ENCODE measurements at places on chromosomes 4 and X.
A peak's percentile ranks its signal among the peaks of the same experiment; 100 is the strongest.

DNA sequence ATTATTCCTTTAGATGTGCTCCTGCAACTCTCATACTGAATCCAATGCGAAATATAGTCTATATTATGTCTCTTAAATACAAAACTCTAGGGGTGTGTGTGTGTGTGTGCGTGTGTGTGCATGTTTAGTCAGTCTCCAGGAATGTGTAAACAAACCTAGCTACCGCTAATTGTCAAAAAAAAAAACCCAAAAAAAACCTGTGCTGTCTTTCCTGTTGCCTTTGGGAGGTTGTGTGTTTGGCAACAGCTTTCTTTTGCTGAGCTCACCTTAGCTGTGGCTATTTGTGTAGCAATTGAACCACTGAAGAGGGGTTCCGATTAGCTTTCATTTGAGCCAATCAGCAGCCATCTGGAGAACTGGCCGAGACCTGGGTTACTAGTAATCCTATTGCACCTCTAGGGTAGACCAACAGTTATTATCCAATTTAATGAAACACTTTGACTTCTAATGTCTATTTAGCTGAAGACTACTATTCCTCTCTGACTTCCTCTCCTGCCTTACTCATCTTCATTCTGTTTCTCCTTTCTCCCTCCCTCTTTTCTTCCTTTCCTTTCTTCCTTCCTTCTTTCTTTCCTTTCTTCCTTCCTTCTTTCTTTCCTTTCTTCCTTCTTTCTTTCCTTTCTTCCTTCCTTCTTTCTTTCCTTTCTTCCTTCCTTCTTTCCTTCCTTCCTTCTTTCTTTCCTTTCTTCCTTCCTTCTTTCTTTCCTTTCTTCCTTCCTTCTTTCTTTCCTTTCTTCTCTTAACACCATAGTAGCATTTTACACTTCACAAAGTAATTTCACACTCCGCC, 471.1 kb downstream of the GBA3 start:
- no peak for DNase-seq

DNA sequence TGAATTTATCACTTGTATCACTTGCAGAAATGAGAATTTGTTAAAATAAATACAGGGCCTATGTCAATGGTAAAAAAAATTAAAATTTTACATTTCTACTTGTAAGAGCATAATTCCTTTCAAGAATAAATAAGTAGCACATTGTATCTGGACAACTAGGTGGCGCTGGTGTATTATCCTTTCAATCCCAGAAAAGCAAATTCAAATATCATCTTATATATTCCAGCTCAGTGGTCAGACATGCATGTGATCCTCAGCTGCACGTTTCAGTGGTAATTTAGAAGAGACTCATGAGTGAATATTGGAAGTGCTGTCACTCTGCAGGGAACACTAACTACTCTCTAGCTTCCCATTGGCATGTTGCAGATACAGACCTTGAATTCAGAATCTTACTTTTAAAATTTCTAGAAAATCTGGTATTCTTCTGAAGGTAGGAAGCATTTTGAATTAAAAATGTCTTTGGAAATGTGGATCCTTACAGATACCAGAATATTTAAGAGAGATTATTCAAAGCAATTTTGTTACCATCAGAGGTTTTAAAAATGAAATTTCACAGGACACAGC, 1414.7 kb upstream of the TENM3 start:
- peak; percentile 37 for DNase-seq

DNA sequence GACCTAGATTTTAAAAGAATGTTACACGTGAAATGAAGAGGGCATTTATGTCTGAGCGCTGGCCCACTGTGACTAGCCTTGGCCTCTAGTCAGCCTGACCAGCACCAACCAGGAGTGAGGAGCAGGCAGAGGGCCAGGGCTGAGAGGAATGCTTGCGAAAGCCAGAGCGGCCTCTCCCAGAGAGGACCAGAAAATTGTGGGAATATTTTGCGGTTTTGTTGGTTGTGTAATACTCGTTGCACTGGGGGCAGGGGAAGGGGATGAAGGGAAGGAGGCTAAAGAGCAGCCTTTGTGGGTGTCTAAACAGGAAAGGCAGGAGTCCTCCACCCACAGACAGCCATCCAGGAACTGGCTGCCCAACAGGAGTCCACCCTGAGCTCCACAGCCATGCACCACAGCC, 3.8 kb downstream of the GABRE start:
- no peak for DNase-seq

DNA sequence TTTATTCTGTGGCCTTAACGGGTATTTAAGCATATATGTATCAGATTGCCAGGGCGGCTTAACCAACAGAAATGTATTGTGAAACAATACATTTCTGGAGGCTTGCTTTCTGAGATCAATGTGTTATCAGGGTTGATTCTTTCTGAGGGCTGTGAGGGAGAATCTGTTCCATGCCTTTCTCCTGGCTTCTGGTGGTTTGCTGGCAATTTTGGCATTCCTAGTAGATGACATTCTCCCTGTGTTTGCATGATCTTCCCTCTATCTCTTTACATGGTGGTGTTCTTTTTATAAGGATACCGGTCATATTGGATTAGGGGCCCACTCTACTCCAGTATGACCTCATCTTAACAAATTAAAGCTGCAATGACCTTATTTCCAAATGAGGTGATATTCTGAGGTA, 16.9 kb upstream of the CEP135 start:
- DNase-seq, result no peak

DNA sequence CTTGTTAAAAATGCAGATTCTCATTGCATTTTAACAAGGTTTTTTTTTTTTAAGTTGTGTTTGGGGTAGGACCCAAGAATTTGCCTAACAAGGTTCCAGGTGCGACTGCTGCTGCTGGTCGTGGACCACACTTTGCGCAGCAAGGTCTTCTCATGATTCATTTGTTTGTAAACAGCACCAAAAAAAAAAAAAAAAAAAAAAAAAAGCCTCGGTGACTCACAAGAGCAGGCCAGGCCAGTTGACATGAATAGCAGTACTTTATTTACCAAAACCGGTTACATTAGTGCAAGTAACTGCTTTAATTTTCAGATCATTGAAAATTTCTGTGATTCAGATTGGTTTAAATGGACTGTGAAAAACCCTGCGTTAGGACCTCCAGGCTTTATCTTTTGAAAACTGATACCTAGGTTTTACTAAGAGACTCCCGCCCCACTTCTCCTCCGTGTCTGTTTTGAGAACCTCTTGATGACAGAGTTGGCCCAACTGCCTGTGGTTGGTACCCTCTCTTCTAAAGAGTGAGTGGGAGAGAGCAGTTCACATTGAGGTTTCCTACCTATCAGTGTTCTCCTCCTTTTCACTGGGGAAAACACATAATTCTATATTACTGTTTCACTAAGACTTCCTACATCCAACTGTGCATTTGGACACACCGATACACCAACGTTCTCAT, 86.2 kb downstream of the PHEX start:
- no peak for DNase-seq

- no peak for DNase-seq
These were observed 39.7 kb downstream of the ENPEP start for GRCh38 chr4:110515676-110516075.

DNA sequence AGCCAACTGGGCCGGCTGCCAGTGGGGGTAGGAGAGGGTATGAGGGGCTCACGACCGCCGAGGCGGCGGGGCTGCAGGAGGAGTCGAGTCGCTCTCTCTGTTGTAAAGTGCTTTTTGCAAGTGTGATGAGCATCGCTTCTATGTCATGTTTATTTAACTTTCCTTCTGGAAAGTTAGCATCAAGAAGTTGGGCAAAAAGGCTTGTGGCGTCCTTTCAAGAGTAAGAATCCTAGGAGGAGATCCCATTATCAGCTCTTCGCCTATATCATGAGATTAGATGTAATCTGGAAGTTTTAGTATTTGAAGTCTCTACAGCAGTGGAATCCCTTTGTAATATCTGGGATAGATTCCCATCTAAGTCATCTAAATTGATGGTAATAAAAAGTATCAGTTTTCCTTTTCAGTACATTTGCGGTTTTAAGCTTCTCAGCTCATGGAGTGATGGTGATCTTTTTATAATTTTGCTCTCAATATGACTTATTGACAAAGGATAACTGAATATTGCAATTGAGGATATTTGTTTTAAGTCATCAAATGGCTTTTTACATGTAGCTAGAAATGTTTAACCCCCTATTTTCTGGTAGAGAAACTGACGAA, 1.7 kb downstream of the GALNT7 start:
- no peak for DNase-seq

DNA sequence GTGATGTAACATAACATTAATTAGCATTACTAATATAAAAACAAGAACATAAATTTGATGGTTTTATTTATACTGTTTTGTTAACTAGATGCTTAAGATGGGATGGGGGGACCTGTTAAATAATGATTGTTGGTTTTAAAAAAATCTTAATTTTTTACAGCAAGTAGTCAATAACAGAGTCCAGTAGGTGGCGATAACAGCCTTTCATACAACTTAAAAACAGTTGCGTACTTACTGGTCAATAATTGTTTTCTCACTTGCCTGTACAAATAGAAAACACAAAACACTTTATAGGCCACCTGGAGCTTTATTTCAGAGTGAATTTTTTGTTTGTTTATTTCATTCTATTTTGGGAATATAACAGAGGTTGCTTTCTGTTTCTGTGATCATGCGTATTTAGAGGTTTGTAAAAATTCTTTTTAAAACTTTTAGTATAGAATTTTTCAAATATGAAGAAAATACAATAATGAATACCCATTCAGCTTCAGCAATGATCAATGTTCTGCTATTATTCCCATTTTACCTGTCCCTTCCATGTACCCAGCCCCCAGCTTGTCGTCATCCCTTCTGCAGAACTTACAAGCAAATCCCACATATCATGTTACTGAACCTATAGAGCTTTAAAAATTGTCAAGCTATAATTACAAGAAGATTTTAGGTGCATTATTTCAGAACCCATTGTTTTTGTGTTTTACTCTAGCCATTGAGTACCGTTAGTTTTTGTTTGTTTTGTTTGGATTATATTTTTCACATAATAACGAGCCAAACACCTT, 97.1 kb downstream of the MRPL1 start:
- no peak for DNase-seq

- DNase-seq, result no peak
These were observed 62.5 kb downstream of the BANK1 start for GRCh38 chr4:101853028-101853427.

- no peak for DNase-seq
These were observed 99.7 kb downstream of the FIP1L1 start for GRCh38 chr4:53477038-53477565.

DNA sequence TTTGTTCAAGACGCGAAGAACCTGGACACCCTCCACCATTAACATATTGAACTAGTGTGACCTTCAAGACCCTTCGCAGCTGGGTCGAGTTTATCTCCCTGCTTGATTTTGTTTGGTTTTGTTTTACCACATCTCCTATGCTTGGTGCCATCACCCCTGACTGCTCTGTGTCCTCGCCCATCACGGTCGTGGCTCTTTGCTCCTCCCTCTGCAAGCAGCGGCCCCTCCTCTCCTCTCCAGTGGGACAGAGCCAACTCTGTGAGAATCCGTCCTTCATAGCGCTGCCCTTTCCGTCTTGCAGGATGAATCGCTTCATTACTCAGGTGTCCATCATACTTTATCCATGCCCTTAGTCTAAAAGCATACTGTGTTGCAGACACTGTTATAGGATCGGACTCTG, 9.1 kb upstream of the FAM149A start:
- no peak for DNase-seq

DNA sequence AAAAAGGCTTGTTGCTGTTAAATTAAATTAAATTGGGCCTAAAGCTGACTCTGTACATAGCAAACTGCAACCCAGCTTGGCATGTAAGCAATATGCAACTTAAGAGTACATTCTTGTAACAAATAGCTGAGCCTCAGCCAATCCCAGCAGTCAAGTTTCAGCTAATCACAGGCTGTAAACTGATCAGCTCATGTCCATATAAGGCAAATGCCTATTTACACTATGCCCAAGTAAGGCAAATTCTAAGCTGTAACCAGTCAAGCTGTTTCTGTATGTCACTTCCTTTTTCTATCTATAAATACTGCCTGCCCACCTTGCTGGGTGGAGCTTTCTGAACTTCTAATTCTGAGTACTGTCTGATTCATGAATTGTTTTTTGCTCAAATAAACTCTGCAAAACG, 429.1 kb upstream of the FTHL17 start:
- peak; percentile 6 for DNase-seq

GRCh38 chrX:71195964-71196649, 26.9 kb upstream of the GJB1 start:
- DNase-seq, result no peak

DNA sequence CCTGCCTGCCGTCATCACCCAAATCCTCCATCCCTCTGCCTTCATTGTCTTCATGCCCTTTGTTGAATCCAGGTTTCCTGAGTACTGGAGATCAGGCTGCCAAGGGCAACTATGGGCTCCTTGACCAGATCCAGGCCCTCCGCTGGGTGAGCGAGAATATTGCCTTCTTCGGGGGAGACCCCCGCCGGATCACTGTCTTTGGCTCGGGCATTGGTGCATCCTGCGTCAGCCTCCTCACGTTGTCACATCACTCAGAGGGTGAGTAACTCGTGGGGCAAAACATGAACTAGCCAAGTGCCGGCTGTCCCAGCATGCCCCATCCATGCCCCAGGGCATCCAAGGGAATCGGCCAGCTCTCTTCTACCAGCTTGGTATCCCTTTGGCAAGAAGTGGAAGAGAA, 19.4 kb downstream of the NLGN3 start:
- DNase-seq, result no peak

- DNase-seq, result no peak
These were observed 93.4 kb downstream of the TENT5D start for GRCh38 chrX:80513625-80514024.

GRCh38 chrX:124862301-124862700, 457.4 kb upstream of the TEX13C start:
- DNase-seq, result no peak

- DNase-seq, result no peak
These were observed 32.2 kb downstream of the IL21 start for GRCh38 chr4:122588453-122589238.

DNA sequence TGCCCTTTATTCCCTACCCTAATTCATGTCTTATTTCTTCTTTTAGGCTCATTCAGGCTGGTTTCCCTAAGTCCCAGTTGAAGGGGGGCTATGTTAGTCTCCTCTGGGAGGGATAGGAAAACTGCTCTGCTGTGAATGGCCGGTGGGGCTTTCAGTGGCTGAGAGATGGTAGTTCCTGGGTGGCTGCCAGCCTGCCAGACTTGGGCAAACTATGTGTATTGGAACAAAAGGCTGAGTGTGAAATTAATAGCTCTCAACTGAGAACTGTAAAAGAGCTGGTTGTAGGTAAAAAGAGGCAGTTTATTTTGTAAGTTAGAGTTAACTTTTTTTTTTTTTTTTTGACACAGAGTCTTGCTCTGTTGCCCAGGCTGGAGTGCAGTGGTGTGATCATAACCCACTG, 28.8 kb downstream of the ARHGAP10 start:
- no peak for DNase-seq

- no peak for DNase-seq
These were observed 34.0 kb upstream of the PACRGL start for GRCh38 chr4:20666012-20666860.

DNA sequence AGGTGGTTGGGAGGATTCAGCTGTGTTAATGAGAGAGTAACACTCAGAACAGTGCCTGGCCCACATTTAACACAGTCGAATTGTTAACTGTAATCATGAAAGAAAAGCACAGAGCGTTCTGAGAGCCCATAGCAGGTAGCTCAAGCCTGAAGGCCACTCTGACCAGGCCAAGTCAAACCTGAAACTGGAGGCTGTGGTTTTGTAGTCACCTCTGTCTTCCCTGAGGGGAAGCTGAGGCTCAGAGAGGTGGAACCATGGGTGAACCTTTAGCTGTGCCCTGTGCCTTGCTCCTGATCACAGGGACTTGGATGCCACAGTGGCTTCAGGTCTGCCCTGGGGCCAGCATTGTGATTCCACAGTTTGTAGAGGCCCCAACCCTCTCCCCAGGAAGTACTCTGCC, 16.6 kb upstream of the UBA1 start:
- DNase-seq, result no peak

- DNase-seq, result no peak
These were observed 2.4 kb downstream of the CNKSR2 start for GRCh38 chrX:21376636-21377035.

GRCh38 chr4:173417833-173418232, 18.9 kb upstream of the SCRG1 start:
- DNase-seq, result no peak

All from WERI-Rb-1 (cell line).